ENCODE measurements at places on chromosomes 16 and 17.
A peak's percentile ranks its signal among the peaks of the same experiment; 100 is the strongest.

GRCh38 chr16:27181019-27181790 lies 22.1 kb upstream of the KDM8 start:
- DNase-seq, result no peak

GRCh38 chr16:17474572-17474971 lies 3.8 kb upstream of the XYLT1 start:
- DNase-seq, result no peak

- DNase-seq, result no peak
Measured at GRCh38 chr17:4900231-4901107, 1.1 kb downstream of the C17orf107 start.

- peak; percentile 7 for DNase-seq
Measured at GRCh38 chr17:27345141-27345904, 51.4 kb downstream of the WSB1 start.

GRCh38 chr17:57143361-57143760 lies 58.3 kb downstream of the AKAP1 start:
- no peak for DNase-seq

DNA sequence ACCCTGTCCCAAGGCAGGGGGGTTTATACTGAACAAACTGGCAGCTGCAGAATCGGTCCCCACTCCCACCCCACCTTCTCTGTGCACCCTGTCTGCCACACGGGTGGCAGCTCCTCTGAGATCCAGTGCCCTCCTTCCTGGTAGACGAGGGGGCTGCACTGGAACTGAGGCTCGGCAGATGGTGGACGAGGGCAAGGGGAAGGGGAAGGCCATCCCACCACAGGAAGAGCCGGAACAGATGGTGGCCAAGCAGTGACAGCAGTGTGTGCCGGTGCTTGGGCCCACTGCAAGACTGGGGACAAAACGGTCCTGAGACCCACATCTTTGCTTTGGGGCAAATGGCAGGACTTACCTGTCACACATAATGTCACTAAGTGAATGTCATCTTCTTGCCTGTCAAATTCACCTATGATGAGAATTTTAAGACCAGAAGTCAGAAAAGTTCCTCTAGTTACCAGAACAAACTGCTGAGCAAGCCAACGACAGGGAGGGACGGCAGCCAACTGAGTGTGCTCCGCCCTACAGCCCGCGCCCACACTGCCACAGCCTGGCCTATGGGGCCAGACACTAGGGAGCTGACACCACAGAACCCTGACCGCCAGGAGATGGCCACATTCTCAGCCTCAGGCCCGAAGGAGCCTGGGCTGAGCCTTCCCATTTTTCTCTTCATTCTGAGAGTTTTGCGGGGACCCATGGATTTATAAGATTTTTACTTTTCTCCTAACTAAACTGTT lies 14.4 kb downstream of the NTAN1 start:
- DNase-seq, result no peak

DNA sequence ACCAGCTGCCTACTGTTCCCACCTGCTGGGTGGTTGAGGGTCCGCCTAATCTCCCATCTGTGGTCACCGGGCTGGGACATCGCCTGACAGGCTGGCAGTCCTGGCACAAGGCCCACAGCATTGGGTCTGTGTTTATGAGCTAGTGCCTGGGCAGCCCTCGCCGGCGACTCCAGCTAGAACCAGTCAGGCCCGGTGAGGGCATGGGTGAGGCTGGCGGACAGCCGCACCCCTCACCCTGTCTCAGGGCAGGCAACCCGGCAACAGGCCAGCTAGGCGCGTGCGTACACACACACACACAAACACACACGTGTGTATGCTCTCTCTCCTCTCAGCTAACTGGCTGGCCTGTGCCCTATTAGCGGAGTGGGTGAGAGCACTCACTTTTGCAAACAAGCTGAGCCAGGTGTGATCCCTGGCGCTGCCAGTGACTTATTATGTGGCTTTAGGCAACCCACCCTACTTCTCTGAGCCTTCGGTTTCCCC lies 10.4 kb downstream of the HSD11B2 start:
- DNase-seq, result peak; percentile 43

- peak; percentile 44 for DNase-seq
Measured at GRCh38 chr17:82718986-82719685, 2.6 kb downstream of the FN3KRP start.

GRCh38 chr17:40181205-40181604 lies 3.9 kb downstream of the RAPGEFL1 start:
- no peak for DNase-seq

DNA sequence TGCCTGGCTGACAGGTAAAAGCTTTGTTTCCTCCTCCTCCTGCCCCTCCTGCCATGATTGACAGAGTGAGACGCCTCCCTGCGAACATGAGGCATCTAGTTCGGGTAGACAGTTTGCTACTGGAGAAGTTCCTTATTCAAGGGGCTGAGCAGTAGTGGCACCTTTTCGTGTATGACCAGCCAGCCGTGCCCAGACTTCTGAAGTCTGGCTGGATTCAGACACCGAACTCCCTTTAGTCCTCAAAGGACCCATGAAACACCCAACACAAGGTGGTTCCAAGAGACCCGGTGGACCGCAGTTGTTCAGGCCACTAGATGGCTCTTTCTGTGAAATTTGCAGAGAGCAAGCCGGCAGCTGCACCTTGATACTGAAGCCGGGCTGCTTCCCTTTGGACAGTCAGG lies 192.8 kb downstream of the XYLT1 start:
- DNase-seq, result no peak
